ENCODE measurements at places on chromosomes 5 and 9. TPM values are rescaled to one million over a fixed set of nuclear protein-coding genes. Genes with fewer than 3 reads are reported as not detected.

CRAT gene
- 27.1 TPM for total RNA-seq

C5orf52 gene
- not detected for total RNA-seq

KIF27 gene
- 6.3 TPM for total RNA-seq

CDO1 gene
- total RNA-seq: 24.0 TPM

IFNA2 gene
- not detected for total RNA-seq

WDR70 gene
- total RNA-seq: 23.0 TPM

S100Z gene
- not detected for total RNA-seq

IRX4 gene
- under 0.01 TPM for total RNA-seq

BARHL1 gene
- not detected for total RNA-seq

CDKN2B-AS1 gene
- 0.52 TPM for total RNA-seq

LCN12 gene
- not detected for total RNA-seq

IL3 gene
- not detected for total RNA-seq

MPDZ gene
- total RNA-seq: 40.2 TPM

RASEF gene
- under 0.01 TPM for total RNA-seq
